Amygdala (tissue), 56 donors: ENCODE measurements at places on chromosomes 7 and 10.

GRCh38 chr7:98852826-98853225 lies 17.0 kb downstream of the TMEM130 start:
- no peak for DNase-seq

GRCh38 chr10:66639371-66639770 lies 286.5 kb upstream of the LRRTM3 start:
- DNase-seq: no peak

GRCh38 chr10:102148275-102148674 lies 3.9 kb upstream of the NOLC1 start:
- DNase-seq: no peak

DNA sequence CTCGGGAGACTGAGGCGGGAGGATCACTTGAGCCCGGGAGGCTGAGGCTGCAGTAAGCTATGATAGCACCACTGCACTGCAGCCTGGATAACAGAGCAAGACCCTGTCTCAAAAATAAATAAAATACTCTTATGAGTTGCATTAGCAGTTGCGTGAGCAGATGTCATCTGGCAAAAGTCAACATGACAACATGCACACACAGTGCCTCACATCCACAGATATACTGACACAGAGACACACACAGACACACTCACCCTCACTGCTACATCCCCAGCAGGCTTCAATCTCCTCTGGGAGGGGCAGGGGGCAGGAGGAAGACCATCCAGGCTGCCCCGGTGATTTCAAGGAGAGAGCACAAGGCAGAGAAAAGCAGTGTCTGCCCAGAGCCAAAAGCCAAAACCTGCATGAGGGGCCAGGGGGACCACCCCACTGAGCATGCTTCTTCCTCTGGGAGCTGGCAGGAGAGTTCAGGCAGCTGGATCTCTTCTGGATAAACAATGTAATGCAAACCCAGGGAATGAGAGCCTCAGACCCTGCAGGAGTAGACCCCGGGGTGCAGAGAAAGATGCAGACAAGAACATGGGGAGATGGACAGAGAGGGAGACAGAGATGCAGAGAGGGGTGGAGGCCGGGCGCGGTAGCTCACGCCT lies 9.6 kb upstream of the ELN start:
- no peak for DNase-seq

- DNase-seq: no peak
Measured at GRCh38 chr7:36966636-36967035, 242.3 kb upstream of the AOAH start.

DNA sequence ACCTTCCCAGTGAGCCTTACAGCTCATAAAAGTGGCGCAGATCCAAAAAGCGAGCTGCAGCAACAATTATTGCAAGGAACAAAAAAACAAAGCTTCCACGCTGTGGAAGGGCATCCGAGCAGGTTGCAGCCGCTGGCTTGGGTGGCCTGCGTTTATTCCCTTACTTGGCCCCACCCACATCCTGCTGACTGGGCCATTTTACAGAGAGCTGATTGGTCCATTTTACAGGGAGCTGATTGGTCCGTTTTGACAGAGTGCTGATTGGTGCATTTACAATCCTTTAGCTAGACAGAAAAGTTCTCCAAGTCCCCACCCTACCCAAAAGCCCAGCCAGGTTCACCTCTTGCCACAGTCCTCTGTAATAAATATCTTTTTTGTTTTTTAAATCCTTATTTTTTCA lies 85.1 kb downstream of the ADCYAP1R1 start:
- no peak for DNase-seq

GRCh38 chr10:30786131-30786530 lies 156.6 kb upstream of the LYZL2 start:
- DNase-seq: peak; percentile 22
